ENCODE measurements at places on chromosomes 16 and 17.

- no peak for DNase-seq
Observed at GRCh38 chr17:66241839-66242238, 12.6 kb upstream of the APOH start.

GRCh38 chr16:53209429-53209828 is 154.6 kb downstream of the CHD9 start:
- no peak for DNase-seq

DNA sequence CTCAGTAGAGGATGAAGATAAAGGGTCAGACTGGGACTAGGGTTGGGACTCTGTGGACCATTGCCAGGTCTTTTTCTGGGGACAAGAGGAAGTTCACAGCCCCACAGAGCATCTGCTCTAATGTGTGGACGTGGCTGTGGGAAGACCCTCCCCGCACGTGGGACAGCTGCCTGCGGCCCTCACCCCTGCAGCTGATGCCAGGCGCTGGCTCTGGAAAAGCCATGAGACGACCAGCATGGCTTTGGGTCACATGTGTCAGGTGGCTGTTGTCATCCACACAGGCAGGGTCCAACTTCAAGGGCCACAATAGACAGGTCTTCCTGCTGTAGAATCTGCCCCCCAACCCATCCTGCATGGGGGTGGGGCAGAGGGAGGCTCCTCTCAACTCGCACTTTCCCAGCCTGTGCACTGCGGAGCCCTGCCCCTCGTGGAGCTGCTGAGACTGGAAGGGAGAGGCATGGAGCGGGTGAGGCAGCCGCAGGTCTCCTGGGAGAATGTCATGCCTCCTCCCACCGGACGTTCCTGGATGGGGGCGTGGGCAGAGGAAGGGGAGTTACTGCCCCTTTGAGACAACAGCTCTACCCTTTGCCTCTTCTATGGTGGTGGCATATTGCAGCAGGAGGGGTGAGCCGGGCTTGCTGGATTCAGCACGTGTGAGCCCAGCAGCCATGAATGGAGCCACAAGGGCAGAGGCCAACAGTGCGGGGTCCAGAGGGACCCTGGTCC is 53.4 kb downstream of the PIMREG start:
- no peak for DNase-seq

GRCh38 chr16:75566040-75566757 is at the start of gene GABARAPL2:
Gene GABARAPL2 (plus strand): TSS chr16:75566379. CDS start chr16:75566487, 108 bp downstream.
- DNase-seq, result peak; percentile 88

DNA sequence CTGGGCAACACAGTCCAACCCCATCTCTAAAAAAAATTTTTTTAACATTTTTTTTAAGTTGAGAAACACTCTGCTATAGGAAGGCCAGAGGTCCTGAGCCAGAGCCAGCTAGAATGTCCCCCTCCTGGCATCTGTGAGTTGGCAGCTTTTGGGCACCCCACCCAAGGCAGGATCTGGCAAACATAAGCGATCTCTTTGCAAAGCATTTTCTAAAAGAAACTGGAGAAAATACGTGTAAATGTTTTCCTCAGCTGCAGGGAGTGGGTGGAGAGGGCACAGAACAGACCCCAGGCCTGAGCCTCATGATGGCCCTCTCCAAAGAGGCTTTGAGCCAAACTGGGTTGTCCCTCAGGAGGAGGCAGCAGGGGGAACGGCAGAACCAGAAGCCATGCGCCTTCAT is 11.7 kb downstream of the CAVIN1 start:
- DNase-seq, result no peak

DNA sequence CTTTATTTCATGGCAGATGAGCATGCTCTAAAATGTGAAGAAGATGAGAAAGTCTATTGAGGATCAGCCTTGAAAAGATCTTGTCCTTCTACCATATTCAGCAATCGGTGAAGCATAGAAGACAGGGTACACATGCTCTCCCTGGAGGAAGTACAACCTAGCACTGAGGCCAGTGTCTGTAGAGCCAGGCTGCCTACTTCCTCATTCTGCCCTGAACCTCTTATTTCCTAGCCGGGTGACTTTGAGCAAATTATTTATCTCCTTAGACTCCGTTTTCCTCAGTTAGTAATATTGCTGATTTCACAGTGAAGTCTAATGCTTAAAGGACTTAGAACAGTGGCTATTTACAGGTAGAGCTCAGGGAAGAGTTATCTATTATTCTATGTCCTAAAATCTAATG is 58.4 kb downstream of the TMEM100 start:
- DNase-seq, result no peak

DNA sequence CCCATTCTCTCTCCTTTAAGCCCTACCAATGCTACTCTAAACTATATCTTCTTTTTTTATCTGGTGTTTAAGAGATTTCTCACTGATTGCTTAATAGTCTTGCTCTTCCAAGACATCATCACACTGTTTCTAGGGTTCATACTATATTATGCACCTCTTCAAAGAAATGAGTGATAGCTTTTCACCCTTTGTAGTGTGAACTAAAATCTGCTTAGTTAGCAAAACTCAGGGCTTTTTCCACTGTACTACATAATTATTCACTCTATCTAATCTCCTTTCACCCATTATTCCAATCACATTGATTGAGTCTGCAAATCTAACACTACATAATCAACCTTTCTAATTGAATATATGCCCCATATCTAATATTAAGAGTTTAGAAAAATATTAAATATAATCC is 456.0 kb upstream of the SOX9 start:
- no peak for DNase-seq

- DNase-seq, result no peak
Observed at GRCh38 chr16:66668777-66669444, 27.6 kb downstream of the CMTM4 start.

GRCh38 chr16:48811478-48811877 is 201.5 kb upstream of the N4BP1 start:
- DNase-seq, result no peak

- DNase-seq, result no peak
Observed at GRCh38 chr17:2087597-2088211, 32.8 kb downstream of the HIC1 start.

DNA sequence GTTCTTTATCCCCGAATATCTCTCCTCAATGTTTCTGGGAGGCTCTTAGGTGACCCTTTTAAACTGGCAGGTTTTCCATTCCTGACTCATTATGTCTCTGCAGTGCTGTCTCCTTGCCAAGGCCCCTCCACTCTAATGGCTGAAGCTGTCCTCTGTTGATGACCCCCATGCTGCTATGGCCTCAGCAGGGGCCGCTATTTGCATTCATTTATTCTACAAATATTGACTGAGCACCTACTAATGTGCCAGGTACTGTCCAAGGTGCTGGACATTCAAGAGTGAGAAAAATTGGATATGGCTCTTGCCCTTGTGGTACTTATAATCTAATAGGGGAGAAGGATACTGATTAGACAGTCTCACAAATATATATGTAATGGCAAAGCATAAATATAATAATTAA is 55.4 kb downstream of the GP2 start:
- DNase-seq, result no peak
